Stimulated activated CD4-positive, alpha-beta T cell treated with anti-CD3 and anti-CD28 coated beads, Interleukin-15, amount 100 ng/mL, for 1 hour (primary cell): ENCODE measurements at places on chromosomes 13 and 19.
A peak's percentile ranks its signal among the peaks of the same experiment; 100 is the strongest.

DNA sequence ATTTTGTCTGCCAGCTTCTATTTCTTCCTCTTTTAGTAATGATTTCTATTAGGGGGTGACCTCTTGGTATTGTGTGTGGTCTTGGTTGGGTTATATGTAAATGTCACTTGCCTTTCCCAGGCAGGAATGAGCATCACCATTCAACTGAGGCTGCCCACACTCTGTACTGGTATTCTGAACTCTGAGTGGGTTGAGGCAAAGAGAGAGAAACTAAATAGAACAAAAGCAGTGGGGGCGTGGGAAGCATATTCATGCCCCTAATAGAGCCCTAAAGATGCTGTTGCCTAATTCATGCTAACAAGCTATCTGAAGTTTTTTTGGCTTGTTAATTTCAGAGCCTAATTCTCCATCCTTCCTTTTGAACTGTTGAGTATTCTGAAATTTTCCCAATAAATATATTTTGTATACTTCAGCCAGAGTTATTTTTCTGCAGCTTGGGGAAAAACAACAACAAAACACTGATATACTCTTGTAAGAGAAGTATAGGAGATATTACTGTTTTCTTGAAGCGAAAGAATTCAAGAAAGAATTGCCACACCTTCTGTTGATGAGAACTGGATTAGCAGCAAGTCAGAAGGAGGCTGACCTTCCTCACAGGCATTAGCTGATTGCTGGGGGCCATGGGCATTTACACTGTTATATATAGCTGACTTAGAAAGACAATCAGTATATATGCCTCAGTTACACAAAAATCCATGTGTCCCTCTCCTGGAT lies 315.8 kb upstream of the KLF12 start:
- no peak for DNase-seq

DNA sequence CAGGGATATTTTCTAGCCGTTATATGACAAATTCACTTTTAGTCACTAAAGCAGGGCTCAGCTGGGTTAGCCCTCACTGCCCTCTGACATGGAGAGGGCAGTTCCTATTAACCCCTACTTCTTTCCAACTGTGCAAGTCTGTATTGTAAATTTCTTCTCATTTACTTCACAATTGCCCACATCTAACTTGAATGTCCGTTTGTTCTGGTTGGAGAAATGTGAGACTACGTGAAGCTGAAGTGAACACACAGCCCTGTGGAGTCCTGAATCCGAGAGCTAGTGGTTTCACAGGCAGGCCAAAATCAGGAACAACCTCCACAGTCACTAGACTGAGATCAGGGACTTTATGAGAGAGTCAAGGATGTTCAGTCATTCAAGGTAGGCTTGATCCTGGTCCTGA lies 4.4 kb upstream of the MYO16 start:
- no peak for DNase-seq

GRCh38 chr19:34574704-34575103 lies 93.1 kb downstream of the WTIP start:
- DNase-seq: no peak

DNA sequence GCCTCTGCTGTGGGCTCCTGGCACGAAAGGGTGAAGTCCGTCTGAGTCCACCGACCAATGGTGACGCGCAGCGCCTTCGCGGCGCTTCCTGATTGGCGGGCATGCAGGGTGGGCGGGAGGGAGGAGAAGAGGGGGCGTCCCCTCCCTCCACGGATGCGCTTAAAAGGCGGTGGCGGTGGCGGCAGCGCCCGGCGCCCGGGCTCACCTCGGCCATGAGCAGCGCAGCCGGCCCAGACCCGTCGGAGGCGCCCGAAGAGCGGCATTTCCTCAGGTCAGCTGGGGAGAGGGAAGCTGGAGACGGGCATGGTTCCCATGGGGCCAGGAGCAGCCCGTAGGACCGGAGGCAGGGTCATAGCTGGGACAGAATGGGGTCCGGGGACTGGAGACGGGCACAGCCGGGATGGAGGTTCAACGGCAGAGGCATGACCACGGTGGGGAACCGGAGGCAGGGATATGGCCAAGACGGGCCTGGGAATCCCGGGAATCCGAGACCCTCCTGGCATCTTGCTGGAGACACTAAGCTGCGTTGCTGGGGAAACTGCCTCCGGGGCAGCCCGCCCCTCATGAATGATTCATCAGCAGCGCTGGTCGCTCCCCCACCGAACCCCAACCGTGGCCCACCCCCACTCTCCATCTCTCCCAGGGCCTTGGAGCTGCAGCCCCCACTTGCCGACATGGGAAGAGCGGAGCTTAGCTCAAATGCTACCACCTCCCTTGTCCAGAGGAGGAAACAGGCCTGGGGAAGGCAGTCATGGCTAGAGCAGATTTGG lies at the start of gene YJEFN3:
TSS of gene YJEFN3 (plus strand) at position 191 of the 770 bp plus-strand sequence. CDS start at position 213, 22 bp downstream.
- DNase-seq: no peak

DNA sequence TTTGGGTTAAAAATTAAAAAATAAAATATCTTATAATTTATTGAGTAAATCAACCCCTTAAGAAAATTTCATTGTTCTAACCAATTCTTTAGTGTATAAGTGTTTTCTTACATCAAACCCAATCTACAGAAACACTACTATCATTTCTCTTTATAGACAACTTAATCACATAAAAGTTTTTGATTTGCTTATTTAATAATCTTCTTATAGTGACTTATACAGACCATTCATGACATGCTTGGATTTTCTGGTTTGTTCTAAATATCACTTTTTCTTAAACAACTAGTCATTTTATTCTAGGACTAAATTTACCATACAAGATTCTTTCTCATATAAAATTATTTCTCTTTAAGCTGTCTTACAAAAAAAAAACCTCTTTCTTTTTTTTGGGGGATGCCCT lies 27.3 kb upstream of the ZSCAN5A start:
- DNase-seq: no peak

DNA sequence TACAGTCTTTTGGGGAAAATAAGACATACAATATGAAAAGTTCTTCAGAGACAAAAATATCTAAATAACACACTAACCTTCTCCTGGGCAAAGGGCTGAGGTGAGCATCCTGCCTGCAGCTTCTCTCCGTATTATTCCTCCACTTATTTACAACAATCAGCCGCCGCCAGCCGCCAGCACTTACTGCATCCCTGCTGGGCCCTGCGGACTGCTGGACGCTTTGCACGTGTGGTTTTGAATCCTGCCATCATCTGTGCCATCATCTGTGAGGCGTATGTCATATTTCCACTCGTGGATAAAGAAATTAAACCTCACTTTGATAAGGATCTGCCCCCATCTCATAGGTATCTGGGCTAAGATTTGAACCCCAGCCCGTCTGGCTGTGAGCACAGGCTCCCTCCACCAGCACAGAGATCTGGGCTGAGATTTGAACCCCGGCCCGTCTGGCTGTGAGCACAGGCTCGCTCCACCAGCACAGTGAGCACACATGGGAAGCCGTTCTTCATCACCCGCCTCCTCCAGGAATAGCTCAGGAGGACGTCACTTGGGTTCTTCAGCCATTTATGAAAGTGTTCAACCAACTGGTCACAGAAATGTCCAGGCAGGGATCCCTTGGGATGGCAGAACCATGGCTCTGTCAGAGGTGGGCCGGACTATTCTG lies 35.2 kb upstream of the TUBGCP3 start:
- DNase-seq: no peak

DNA sequence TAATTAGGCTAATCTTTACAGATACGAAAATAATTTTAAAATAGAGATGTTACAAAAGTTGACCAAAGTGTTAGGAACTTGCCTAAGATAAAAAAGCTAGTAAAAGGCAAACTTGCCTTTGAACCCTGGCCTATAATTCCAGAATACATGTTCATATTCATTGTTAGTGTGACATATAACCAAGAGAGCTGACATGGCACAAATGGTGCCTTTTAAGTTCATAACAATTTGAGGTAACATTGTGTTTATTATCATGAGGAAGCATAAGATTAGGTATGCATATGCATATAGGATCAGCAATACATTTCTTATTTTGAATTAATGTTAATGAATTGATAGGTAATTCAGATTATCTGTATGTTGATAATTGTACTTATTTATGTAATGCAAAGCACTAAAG lies 1537.9 kb upstream of the PRR20A start:
- no peak for DNase-seq

DNA sequence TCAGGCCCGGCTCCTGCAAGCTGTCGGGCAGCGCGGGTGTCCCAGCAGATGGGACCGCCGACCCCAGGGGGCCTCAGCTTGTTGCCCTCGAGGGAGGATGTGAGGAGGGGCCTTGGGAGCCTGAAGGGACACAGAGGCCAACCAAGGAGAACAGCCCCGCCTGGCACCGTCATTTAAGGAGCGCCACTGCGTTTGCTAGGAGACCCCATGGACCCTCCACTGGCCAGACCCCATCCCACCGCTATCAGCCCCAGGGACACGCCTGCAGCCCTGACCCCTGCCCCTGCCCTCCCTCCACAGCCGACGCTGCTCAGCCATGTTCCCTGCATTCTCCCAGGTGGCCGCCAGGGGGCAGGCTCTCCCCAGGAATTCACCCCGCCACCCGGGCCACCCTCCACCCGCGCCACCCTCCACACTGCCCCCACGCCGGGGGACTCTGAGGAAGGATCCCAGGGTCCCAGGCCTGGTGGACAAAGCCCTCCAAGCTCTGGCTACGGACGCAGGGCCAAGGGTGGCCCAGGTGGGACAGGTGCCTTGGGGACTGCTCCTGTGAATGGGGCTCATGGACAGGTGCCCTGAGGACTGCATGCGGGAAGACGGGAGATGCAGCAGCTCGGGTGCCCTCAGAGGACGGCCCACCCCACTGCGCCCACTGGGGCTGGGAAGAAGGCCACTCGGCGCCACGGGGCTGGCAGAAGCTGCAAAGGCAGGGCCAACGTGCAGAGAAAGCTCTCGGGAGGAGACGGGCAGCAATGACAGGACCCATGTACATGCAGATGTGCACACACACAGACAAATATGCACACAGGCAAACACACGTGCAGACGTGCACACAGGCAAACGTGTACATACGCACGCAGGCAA lies 34.4 kb downstream of the PIP5K1C start:
- peak; percentile 74 for DNase-seq

GRCh38 chr13:101291646-101292515 lies 124.4 kb downstream of the NALCN start:
- no peak for DNase-seq

- DNase-seq: no peak
Observed at GRCh38 chr13:19519049-19519448, 42.3 kb downstream of the TPTE2 start.

GRCh38 chr19:14089662-14090508 lies 666 bp downstream of the SAMD1 start:
- no peak for DNase-seq

DNA sequence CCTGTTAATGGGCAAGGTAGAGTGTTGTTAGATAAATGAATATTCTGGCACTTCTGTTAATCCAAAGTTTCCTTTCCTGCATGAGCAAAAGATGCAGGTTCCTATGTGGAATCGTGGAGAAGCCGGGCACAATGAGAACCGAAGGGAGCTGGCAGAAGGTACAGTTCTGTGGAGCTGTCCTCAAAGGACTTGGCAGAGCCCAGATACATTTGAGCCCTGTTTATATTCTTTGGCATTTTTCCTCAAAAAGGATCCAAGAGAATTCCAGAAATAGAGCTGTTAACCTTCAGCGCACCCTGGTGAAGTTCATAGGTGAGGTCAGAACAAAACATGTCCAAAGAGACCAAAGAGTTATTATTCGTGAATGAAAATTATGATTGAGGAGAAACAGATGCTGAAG lies 4.0 kb upstream of the DLEU7 start:
- DNase-seq: no peak

GRCh38 chr19:42370068-42370520 lies 20.0 kb downstream of the CNFN start:
- no peak for DNase-seq

DNA sequence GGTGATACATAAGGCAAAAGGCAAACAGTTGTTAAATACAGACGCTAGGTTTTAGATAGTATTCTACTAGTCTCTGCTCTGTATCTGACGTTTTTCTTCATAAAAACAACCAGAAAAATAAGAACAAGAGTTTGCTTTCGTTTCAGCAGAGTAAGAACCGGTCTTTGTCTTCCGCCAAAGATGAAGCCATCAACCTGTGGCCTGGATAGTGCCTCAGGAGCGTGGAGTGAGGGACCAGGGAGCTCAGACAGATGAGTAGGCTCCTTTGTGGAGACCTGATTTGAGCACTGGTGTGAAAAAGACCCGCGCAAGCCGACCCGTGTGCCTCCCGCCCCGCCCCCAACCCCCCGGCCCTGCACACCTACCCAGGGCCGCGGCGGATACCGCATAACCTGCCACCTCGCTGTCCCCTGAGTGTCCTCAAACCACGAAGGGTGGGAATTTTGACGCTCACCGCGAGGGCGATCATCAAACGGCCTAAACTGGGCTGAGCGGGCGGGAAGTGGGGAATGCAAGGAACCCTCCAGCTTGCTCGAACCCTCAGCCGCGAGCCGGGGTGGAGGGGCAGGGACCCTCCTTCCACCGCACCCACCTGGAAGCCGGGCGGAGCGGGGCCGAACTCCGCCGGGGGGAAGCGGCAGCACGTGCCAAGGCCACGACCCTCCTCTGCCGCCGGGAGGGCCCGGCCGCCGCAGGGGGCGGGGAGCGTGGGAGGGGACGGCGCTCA lies 866 bp upstream of the LMO7 start:
- DNase-seq: no peak

GRCh38 chr19:44993526-44993925 lies 7.7 kb upstream of the RELB start:
- no peak for DNase-seq

GRCh38 chr13:51576754-51577153 lies 7.5 kb upstream of the WDFY2 start:
- DNase-seq: no peak

DNA sequence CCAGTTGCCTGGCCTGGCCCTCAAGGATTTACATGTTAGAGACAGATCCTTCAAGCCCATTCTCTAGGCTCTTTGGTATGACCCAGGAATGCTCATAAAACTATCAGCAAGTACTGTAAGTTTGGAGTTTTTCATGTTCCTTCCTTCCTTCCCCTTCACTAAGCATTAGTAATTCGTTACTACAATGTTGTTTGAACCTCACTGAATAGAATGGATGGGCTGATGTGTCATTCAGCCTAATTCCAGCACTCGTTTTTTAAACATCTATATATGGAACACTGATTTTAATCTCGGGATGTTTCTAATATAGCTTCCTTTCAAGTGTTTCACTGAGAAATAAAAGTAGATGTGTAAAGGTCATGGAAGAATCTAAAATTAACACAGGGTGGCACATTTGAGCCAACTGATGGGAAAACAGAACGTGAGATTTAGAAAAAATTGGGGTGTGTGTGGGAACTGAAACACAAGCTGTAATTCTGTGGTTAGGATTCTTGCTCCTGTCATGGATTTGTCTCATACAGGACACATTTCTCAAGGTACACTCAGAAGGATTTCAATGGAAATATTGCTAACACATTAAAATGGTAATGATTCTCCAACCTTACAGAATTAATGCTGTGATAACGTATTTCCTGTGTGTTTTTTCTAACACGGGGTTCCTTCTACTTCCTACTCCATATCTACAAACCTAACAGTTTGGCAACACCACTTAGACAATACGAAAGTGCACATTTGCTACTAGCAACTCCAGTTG lies 93.4 kb downstream of the FLT1 start:
- DNase-seq: no peak

- no peak for DNase-seq
Observed at GRCh38 chr13:111449041-111449440, 128.6 kb downstream of the TEX29 start.
